Activated T-helper 2 cell treated with anti-CD3 and anti-CD28 coated beads, Interferon-gamma antibody, Interleukin-2, Interleukin-4, amounts not matched to agents 10 μg/mL and 5 μg/mL and 100 μg/mL, durations not matched to agents 14 hours and 24 hours and 36 hours (primary cell): ENCODE measurements at places on chromosomes 7 and 10.
A peak's percentile ranks its signal among the peaks of the same experiment; 100 is the strongest.

DNA sequence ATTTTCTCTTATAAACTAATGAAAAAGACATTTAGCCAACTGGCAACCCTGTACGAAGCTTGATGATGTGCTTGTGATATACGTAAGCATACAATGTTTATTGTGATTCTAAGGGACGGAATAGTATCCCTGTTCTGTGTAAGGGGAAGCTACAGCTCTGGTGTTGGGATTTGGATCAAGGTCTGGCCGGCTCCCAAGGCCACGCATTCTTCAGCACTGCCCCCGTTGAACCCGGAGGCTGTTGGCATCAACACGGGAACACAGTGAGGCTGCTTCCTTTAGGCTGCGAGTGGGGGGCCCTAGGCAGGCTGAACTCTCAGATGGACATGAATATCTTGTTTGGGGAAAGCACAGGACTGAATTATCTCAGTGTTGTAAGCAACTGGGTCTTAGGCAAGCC, 180.6 kb downstream of the CAMK1D start:
- DNase-seq = no peak

GRCh38 chr7:57165285-57165899, 33.2 kb upstream of the ZNF479 start:
- DNase-seq = no peak

DNA sequence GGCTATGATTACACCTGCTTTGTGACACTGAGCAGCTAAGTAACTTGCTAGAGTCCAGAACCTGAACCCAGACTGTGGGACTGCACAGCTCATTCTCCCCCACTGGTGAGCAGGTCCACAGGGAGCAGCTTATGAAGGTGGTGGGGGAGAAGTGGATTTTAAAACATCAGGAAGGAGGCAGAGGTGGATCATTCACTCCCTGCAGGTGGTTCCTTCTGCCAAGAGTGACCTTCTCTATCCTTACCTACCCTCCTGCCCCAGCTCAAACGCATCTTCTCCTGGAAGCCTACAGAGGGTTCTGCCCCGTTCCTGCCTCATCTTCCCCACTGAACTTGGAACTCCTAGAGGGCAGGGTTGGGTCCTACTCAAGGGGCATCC, 539 bp upstream of the FAM241B start:
- DNase-seq = peak; percentile 7

DNA sequence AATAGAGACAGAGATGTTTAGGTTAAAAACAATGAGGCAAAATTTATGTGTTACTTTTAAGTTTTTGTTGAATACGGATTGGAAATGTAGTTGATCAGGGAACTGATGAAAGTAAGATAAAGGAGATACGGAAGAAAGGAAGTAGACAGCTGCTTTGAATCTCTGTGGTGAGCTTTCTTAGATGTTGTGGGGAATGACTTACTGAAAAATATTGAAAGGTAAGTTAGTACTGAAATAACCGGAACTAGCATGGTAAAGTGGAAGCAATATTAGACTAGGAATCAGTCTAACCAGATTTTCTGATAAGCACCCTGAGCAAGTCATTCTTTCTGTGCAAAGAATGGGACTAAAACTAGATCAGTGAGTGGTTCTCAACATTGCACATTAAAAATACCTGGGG, 34.8 kb downstream of the LUC7L2 start:
- DNase-seq = no peak

DNA sequence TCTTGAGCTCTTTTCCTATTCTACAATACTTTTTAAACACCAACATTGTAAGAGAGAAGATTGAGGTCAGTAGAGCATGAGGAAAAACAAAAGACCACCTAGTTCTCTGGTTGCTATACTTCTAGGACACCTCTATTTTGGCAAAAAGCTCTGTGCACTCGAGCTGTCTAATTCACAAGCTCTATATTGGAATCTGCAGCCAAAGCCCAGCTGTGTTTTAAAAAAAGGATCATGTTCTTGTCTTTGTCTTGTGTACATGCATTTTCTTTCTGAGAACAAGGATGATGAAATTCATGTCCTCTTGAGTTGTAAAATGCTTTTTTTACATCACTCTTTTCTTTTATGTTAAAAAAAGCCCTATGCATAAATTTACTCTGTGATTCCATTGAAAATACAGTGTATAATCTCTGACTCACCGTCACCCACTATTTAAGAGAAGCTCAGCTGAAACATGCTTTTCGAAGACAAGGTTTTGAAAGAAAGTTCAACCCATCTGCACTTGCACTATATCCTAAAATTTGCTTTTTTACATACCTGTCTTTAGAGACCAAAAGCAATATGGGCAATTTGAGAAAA, 215.5 kb upstream of the VSTM2A start:
- DNase-seq = no peak

DNA sequence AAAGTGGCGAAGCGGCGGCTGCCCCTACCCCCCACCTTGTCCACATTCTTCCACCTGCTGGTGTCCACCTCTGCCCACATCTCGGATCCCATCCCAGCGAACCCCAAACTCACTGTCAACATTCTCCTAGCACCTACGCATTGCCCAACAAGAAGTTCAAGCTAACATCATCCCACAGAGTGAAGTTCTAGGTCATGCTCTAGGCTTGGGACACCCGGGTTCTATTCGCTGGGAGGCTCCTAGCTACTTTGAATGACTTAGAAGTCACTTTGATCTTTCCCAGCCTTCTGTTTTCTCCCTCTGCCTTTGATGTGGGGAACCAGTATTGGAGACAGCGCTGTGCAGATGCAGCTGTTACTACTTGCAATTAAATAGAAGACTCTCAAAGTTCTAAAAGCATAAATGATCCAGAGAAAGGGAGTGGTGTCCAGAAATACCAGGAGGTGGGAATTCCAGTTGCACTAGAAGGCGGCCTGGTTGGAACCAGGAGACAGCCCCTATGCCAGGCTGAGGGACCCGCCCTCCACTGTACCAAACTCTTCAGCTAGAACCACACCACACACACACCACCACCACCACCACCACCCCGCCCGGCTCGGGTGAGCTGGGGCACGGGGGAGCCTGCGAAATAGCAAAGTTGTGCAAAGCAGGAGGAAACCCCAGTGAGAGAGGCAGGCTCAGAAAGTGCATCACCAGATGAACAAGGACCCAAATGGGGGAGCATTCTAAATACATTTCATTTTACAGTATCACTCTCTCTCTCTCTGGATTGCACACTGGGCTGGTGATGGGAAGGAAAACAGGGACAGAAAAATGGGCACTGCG, 5.5 kb upstream of the VGF start:
- DNase-seq = no peak

- DNase-seq = no peak
Observed at GRCh38 chr10:25105262-25105661, 69.5 kb upstream of the GPR158 start.
